Stimulated activated CD8-positive, alpha-beta memory T cell treated with anti-CD3 and anti-CD28 coated beads, Interleukin-2, amount 100 ng/mL, for 48 hours (primary cell): ENCODE measurements at places on chromosomes 11 and 22.
A peak's percentile ranks its signal among the peaks of the same experiment; 100 is the strongest.

- DNase-seq = no peak
Measured at GRCh38 chr22:49381595-49382450, 445.9 kb downstream of the BRD1 start.

- DNase-seq = no peak
Measured at GRCh38 chr11:20015529-20016427, 144.5 kb downstream of the DBX1 start.

DNA sequence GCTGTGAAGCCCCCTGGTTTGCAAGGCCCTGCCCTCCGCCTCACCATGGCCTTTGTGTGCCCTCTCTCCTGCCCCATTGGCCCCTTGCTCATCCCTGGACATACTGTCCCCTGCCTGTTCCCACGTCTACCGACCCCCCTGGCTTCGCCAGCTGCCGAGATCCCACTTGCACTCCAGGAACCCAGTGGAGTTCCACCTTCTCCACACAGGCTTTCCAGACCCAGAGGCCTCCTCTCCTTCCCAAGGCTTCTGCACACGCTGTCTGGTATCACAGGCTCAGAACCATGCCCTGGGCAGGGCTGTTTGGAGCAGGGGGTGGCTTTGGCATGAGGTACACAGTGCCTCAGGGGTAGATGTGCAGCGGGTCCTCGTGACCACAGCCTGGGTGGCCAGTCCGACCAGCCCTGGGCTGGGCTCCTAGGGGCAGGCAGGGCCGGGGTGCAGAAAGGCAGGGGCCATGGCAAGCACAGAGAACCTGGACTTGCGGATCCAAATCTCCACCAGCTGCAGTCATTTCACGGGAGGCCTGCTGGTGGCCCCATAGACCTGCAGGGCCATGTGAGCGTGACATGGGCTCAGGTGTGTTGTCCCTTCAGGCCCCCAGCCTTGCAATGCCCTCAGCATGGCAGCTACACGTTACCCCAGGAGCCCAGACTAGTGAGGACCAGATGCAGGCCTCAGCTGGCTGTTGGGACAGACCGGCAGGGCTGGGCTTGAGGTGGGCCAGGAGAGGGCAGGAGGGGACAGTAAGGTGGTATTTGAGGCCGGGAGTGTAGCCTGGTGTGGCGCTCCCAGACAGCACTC, 9.5 kb downstream of the GRK2 start:
- no peak for DNase-seq

GRCh38 chr22:50261615-50262459, at the start of gene MAPK12:
TSS of gene MAPK12 (minus strand) at chr22:50261683. CDS start at chr22:50261509, 174 bp downstream.
- no peak for DNase-seq

- DNase-seq = no peak
Measured at GRCh38 chr11:28338371-28338770, 230.2 kb downstream of the METTL15 start.

- DNase-seq = no peak
Measured at GRCh38 chr22:36881504-36882245, 20.9 kb downstream of the NCF4 start.

GRCh38 chr11:40974186-40974795, 485.2 kb downstream of the LRRC4C start:
- no peak for DNase-seq

DNA sequence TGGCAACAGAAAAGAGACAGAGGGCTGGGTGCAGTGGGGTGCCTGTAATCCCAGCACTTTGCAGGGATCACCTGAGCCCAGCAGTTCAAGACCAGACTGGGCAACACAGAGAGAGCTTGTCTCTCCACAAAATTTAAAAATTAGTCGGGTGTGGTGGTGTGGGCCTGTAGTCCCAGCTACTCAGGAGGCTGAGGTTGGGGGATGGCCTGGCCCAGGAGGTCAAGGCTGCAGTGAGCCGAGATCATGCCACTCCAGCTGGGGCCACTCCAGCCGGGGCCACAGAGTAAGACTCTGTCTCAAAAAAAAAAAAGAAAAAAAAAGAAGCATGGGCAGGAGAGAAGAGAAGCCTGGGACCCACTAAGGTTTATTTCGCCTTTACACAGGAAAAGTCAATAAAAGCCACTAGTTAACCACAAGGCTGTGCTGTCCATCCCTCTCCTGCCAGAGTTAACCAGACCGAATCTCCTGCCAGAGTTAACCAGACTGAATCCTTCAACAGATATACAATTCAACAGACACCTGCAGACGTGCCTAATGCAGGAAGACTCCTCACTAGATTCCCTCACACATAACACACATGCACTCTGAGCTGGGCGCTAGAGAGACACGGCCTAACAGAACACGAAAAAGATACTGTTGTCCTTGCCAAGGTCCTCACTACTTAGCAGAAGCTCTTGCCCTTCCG, 29.8 kb downstream of the MICAL3 start:
- DNase-seq = no peak

GRCh38 chr11:26188554-26188953, 143.4 kb upstream of the ANO3 start:
- no peak for DNase-seq

- DNase-seq = no peak
Measured at GRCh38 chr11:14258221-14258935, 100.6 kb downstream of the RRAS2 start.

GRCh38 chr11:33266393-33267215, 9.4 kb downstream of the HIPK3 start:
- no peak for DNase-seq

- no peak for DNase-seq
Measured at GRCh38 chr11:105693075-105693759, 83.3 kb downstream of the GRIA4 start.

DNA sequence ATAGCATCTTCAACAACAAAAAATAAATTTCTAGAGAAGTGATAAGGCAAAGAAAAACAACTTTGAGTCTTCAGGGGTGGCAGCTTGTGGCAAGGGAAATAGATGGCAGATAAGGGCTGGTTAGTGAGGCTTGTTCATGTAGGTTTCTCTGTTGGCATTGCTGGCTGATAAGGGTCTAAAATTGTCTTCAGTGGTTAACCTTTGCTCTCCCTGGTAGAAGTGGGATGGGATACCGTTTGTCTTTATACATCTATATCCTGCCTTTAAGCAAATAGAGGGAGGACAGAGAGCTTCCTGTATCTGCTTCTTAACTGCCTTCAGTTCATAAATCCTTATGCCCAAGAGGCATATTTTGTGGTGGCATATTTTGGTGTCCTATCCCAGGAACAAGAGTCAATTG, 57.1 kb downstream of the TRAF6 start:
- DNase-seq = no peak

DNA sequence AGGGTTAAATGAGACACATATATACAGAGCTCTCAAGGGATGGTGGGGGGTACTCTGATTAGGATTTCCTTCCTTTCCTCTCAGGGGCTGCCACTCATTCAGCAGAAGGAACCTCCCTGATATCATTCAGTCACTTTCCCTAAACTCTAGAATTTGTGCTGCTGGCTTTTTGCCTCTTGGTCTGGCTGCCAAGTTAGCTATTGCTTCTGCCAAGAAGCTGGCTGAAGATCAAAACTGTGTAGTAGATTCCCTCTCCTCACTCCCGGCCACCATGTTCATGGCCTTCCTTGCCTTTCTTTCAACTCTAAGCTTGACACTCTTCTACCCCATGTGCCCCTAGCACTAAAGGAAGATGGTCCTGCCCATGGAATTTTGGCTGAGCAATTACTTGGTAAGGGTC, 18.7 kb downstream of the SLC6A5 start:
- DNase-seq = no peak

DNA sequence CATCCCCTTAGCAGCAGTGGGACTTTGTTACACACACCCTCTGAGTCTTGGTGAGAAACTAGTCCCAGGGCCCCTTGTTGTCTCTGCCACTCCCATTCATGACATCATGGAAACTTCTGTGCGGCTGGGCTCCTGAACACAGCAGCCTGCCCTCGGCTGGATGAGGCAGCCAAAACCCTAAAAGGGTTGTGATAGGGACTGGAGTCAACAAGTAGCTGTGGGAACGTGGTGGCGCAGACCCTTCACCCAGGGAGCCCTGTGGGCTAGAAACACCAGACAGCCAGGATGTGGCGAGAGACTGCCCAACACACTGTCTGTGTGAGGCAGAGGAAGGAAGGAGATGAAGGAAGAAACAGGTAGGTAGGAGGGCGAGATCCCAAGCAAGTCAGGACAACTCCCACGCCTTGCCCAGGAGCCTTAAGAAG, 3.9 kb downstream of the CD3D start:
- DNase-seq = peak; percentile 66

DNA sequence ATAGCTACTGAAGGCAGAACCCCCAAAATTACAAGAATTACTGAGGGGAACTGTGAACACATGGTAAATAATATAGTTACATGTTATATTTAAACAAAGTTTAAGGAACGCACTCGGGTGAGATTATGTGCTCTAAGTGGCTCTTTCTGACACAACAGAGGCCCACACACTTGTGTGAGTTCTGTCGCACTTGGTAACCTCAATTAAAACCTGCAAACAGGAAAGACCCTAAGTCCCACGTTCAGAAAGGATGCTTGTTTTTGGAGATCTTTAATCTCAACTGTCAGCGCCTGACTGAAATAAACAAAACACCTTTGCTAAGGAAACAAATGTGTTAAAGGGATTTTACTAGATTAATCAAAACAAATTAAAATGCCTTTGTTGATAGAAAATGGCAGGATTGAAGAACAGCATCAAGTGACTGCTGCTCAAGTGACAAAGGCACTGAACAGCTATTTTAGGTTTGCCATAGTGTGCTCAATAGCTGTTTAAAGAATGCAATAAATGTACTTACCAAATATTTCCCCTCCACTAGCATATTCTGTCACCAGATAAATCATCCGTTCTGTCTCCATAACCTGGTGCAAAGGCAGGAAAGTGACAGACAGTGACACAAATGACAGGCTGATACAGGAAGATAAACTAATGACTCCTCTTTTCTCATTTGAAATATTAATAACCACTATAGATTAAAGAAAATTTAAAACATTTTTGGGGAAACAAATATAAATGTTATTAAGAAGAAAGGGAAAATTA, 116.3 kb upstream of the APOA1 start:
- no peak for DNase-seq

DNA sequence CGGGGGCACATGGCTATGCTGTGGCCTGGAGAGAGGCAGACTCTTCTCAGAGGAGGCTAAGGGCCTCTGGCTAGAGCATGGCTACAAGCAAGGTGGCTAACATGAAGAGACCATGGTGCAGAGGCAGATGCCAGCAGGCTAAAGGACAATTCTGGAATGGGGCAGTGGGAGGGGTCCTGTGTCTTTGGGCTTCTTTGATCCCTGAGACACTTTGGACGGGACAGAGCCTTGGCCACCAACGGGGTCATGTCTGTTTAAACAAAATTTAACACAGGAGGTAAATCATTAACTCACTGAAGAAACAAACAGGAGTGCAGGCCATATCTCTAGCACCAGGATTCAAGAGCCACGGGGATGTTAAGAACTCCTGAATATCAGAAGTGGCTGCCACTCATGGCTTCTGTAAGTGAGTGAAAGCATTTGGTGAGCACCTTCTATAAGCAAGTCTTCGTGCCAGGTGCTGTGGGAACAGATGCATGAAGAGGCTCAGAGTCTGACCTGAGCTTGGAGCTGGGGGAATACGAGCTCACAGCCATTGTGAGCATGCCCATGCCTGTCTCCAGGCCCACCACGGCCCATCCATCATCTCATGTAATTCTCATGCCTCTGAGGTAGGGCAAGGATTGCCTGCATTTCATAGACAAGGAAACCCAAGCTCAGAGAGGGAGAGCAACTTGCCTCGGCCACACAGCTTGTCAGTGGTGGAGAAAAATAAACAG, 18.3 kb upstream of the ZNRF3 start:
- no peak for DNase-seq

DNA sequence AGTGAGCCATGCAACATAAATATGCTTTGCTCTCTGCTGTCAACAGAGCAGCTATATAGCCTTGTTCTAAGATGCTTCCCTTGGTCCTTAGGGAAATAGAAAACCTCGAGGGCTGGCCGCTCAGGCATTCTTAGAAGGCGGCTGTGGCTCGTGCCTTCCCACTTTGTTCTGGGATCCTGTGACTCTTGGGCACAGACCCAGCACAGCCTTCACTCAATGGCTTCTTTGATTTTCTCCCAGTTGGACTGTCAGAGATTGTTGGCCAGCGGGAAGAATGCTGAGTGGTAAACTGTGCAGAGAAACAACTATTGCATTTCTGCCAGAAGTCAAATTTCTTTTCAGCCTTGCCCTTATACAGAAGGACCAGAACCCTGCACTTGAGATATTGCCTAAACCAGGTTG, 9.5 kb upstream of the MICAL2 start:
- DNase-seq = no peak

DNA sequence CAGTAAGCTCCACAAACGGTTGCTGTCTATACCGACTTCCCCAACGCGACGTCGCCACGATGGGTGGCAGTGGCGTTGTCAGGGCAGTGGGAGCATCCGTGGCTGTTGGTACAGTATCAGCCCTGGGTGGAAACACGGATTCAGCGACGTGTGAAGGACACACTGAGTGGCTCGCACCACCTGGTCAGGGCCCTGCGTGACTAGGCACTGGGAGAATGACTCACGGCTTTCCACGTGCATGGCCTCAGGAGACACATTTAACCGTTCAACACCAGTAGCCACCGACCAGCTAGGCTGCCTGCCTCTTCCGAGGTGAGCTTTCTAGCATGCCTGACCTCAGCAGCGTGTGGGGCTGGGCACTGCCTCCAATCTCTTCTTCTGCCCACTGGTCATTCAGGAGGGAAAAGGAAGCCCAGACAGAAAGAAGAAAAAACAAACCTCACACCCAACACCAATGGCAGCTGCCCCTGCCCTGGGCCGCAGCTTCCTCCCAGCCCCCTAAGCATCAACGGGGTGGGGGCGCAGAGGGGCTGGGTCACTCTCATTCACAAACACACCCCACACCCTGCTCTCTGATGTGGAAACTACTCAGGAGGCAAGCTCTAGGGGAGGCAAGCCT, 59.0 kb downstream of the MYH9 start:
- no peak for DNase-seq

GRCh38 chr11:103582351-103582909, 454.0 kb upstream of the DDI1 start:
- no peak for DNase-seq

- DNase-seq = no peak
Measured at GRCh38 chr11:130514851-130515250, 66.4 kb downstream of the ADAMTS15 start.

- no peak for DNase-seq
Measured at GRCh38 chr11:95764267-95764898, 25.2 kb downstream of the FAM76B start.

- no peak for DNase-seq
Measured at GRCh38 chr11:93579187-93579751, 36.1 kb upstream of the SMCO4 start.

- DNase-seq = no peak
Measured at GRCh38 chr11:69540118-69541000, 58.9 kb downstream of the LINC01488 start.

DNA sequence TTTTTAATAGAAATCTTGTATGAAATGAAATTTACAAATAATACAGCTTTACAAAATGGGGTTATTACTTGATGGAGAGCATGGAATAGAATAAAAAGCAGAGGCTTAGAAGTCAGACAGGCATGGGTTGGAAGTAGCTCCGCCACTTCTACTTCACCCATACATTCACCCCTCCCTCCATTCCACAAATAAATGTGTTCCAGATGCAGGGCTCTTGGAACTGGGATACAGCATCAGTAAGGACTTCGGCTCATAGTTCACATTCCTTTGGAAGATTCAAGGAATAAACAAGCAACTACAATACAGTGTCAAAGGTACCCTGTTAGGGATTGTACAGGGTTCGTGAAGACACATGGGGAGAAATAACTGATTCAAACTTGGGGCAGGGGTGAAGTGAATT, 156.8 kb downstream of the WNT11 start:
- no peak for DNase-seq
